ENCODE measurements at places on chromosomes 4 and X.

DNA sequence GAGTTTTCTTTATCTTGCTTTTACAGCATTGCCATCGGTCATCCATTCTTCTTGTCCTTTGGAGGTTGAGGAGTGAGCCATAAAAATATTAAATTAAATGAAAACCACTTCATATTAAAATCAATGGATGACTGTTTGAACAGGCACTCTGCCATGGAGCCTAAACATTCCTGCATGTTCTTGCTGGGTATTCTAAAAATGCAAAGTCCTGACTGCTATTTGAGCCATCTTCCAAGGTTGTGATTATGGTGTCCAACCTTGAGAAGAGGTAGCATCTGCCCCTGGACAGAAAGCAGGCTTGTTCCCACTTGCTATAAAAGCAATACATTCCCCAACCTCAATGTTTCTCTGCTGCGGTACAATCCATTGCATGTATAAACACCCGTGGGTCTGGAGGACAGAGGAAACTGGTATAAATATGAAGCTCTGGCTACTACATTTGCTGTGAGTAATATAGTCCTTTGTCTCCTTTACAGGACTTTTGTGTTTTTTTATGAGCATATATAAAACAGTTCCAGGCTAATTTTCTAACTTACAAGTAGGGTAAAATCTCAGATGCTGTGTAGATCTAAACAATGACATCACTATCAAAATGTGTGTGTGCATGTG, 70.9 kb upstream of the FAT4 start:
- no peak for DNase-seq

GRCh38 chr4:148447681-148448080, 5.5 kb upstream of the NR3C2 start:
- no peak for DNase-seq

DNA sequence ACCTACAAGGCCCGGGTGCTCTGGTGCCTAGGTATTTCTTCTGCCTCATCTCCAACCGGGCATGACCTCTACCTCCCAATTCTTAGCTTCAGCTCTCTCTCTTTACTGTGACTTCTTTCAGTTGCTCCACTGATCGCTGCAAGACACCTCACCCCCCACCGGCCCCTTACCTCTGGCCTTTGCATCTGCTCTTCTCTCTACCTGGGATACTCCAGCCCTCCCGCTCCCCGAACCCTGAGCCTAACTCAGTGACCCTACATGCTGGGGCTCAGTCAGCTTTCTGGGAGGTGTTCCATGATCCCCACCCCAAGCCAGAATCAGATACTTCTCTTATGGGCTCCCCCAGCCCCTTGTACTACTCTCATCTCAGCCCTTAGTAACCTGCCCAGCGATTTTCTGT, 99.6 kb downstream of the EFNB1 start:
- no peak for DNase-seq

DNA sequence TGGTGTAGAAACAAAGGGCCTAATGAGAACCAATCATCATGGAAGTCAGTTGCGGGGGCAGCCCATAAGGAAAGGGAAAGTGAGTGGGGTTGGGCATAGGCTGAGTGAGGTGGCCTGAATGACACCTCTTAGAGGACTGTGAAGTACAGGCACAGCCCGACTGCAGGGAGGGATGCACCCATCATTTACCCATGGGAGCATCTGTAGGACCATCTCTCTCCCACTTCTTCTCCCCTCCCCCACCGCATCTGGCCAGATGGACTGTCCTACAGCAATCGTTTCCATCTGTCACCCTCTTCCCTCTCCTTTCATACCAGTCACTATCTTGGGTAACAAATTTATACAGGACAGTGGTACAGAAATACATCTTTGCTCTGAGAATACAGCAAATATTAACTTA, 4.2 kb downstream of the STBD1 start:
- DNase-seq = no peak

GRCh38 chr4:94523033-94523580, 71.4 kb downstream of the PDLIM5 start:
- no peak for DNase-seq

DNA sequence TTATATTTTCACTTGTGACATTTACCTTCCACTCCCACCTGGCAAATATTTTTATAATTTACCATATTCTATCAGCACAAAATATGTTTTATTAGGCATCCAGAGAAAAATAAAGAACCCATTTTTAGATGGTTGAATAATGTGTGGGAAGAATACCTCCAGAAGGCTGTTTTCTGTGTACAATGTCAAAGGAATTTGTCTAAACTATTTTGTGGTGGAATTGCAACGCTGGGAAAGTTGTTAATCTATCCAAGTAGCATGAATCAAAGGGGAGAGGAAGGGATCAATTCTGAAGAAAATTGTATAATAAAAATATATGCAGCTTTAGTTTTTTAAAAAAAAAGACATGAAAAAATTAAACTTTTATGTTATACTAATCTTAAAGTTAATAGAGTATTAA, 706.5 kb downstream of the FSTL5 start:
- DNase-seq = no peak

DNA sequence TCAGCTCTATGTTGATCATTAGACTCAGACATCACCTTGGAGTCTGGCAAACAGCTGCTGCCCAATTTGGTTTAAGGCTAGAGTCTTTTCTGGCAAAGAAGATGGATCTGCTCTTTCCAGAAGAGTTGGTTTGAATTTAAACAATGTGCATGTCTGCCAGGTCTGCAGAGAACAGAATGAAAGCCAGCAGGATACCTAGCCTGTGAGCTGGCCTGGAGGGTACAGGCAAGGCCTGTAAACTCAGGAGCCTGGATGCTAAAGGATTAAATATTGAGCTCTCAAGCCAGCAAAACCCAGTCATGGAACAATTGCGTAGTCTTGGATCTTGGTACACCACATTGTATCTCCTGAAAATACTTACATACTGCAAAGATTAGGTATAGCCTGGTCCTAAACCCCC, 15.6 kb upstream of the PDLIM3 start:
- DNase-seq = no peak

DNA sequence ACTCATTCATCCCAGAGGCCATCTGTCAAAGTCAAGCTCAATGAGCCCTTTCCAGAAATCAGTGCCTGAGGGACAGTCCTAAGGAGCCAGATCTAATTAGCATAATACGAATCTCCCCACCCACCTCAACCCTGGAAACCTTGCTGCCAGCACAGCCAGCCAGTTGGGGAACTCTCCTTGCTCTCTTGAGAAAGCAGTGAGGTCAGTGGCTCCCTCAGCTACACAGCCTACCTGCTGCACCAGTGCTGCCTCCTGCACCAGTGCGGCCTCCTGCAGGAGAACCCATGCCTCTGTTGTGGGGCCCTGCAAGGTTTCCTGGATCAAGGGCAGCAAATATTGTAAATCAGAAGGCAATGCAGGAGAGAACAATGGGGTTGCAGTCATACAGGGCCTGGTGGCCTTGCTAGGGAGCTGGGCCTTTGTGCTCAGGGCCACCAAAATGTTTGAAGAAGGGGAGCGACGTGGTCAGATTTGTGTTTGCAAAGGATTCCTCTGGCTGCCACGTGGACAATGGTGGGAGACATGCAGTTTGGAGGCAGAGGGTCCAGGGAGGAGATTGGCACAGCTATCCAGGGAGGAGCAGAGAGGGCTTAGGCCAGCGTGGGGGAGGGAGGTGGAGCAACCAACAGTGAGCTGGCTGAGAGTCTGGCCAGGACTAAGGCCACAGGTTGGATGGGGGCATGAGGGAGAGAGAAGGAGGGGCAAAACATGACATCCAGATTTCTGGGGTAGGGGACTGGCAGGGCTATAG, 124.3 kb upstream of the MAMLD1 start:
- DNase-seq = no peak

DNA sequence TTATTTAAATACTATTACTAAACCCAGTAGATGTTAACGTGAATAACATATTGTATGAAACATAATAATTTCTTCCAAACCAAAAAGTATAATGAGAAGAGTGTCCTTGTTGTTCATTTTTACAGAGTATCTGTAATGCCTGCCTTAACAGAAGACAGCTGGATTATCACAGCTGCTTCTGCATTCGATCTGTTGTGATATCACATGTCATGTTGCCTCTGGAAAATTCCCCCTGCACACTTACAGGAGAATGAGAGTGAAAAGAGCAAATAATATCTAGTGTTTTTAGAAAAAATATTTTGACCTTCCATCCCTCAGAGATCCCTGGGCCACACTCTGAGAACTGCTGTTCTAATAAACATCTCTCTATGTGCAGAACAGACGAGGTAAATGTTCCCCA, 240.1 kb upstream of the NOCT start:
- no peak for DNase-seq

GRCh38 chr4:163447481-163447880, 26.1 kb downstream of the TKTL2 start:
- no peak for DNase-seq

GRCh38 chrX:16162391-16162790, 4.9 kb upstream of the MAGEB17 start:
- no peak for DNase-seq

DNA sequence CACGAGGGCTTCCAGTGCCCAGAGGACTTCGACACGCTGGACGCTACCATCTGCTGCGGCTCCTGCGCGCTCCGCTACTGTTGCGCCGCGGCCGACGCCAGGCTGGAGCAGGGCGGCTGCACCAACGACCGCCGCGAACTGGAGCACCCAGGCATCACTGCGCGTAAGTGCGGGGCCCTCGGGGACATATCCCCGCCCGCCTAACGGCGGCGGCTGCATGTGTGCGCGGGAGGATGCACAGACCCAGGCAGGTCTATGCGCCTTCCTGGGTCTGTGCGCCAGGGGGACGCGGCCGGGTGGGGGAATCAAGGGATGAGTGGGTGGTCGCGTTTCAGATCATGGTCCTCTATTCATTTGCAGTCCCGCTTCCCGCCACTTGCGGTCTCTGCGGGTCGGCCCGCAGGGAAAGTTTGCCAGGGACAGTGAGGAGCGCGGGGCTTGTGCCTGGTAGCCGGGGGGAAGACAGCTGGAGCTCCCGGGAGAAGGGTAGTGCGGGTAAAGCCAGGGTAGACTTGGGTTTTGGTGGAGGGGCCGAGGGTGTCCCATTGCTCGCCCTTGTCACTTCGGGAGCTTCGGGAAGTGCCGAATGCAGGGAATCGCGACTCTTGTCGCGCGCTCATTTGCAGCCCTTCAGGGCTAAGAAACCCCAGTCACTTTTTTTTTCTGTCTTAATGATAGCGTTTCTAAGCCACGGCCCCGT, 1.0 kb downstream of the SHISA3 start:
- DNase-seq = peak; percentile 77

DNA sequence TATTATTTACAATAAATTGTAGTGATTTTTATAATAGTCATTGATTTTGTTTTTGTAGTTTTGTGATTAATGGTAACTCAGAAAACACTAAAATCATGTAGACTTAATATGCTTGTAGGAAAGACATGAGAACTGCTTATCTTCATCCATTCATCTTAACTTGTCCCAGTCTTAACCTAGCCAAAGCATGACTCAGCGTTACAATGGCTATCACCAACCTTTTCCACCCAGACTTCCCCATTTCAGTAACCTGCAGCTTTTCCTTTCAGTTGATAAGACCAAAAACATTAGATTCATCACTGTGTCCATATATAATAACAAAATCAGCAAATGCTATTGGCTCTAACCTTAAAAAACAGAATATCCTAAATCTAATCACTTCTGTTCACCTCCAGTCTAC, 106.2 kb upstream of the KLF8 start:
- DNase-seq = no peak

GRCh38 chr4:5469151-5469775, 239.1 kb downstream of the EVC2 start:
- no peak for DNase-seq

- peak; percentile 64 for DNase-seq
Observed at GRCh38 chr4:78776729-78777575, 802 bp downstream of the BMP2K start.

- no peak for DNase-seq
Observed at GRCh38 chr4:20044502-20044911, 207.2 kb upstream of the SLIT2 start.

DNA sequence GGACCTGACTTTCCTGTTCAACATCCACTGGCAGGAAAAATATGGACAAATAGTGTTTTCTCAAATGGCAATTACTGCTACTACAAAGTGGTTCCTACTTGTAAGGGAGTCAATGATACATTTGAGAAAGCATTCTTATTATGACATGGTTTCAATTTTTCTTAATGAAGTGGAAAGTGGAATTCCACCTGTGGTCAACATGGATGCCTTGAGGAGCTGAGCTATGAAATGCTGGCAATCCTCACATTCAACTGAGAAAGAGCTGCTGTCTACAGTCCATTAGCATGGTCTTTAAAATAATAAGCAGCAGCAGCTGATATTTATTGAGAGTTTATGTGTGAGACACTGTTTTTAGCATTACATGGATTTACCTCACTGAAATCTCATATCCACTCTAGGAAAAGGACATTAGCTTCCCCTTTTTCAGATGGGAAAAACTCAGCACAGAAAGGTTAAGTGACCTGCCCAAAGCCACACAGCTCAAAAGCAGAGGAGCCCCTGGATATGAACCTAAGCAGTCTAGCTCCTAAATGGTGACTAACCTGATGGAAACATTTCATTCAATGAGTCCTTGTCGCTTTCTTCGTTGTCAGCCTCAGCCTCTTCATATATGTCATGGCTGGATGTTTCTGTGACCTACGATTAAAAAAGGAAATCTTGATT, 29.2 kb downstream of the MAP7D3 start:
- DNase-seq = no peak

DNA sequence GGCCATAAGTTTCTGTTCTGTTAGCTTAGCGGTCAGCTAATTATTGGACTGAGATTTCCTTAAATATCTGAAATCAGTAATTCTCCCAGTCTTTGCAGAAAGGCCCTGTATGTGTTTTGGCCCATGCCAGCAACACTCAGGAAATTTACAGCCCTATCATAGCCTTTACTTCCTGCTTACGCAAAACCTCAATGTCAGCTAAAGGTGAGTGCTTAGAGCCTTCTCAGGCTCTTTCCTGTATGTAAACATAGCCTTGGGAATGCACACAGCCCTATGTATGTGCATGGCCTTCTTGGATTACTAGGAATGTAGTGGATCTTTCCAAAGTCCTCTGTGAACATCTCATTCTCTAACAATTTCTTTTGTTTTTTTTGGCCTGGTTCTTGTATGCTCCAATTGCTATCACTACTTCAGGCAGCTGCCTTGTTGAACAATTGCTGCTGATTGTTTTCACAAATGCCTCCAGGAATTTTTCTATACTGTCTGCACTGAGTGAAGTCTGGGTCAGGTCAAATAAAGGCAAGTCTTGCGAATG, 200.0 kb downstream of the PPP1R2C start:
- no peak for DNase-seq

GRCh38 chr4:184825141-184825895, 450 bp downstream of the ACSL1 start:
- DNase-seq = peak; percentile 64

GRCh38 chr4:35695421-35695820, 548.9 kb downstream of the ARAP2 start:
- no peak for DNase-seq

DNA sequence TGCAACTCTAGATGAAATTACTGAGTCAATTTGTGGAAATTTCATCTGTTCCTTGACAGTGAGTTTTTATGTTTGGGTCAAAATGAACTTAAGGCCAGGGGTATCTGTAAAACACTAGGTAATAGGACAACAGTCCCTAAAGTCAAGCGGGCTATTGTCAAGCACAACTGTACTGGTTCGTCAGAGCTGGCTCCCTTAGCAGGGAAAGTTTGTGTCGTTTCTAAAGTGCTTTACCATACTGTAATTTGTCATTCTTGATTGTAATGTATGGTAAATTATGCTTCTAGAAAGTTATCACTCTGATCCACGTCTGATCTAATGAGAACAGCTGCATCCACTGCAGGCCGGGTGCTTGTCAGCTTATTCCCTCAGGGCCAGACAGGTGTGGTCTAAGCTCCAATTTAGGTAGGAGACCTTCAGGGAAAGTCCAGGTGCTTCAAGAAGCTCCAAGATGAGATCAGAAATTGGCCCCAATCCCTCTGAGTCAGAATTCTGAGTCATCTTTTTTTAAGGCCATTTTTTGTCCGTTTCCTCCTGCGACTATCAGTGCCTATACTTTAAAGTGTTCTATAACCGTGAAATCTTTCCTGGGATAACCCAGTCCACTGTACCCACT, 92.2 kb downstream of the PALLD start:
- DNase-seq = no peak
